ENCODE measurements at places on chromosomes 13 and 19.
A peak's percentile ranks its signal among the peaks of the same experiment; 100 is the strongest.

GRCh38 chr13:31385540-31385939, 185.8 kb downstream of the B3GLCT start:
- no peak for DNase-seq

DNA sequence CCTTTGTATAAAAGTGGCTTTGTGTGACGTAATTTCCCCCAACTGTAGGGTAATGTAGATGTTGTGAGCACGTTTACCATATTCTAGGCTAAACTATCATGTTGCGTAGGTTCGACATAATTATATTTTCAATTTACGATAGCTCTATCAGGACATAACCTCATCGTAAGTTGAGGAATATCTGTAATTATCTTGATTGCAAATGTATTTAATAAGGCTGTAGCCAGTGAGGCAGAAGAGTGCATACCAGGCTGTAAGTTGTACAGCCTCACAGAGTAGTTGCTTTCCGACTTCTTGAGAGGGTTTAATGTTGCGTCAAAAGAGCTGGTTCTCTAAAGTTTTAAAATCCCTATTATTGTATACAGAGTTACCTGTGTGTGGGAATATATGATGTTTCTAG, 839.4 kb upstream of the GPC6 start:
- DNase-seq: no peak

DNA sequence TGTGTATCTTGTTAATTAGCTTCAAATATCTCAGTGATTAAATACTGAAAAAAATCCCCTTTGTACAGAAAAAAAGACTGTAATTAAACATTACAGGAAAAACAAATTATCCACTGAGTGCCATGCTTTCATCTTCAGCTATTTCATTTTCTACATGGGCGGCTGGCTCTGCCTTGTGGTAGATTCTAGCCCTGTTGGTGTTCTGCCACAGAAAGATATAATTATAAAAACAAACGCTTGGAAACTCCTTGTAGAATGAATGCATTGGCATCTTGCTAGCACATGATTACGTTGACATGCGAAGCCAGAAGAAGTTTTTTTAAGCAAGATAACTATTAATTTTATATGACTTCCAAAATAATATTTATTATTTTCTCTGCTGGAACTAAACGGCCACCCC, 496.8 kb downstream of the MYO16 start:
- DNase-seq: no peak

- DNase-seq: peak; percentile 46
These were observed 1.2 kb downstream of the BLVRB start for GRCh38 chr19:40464059-40465024.

DNA sequence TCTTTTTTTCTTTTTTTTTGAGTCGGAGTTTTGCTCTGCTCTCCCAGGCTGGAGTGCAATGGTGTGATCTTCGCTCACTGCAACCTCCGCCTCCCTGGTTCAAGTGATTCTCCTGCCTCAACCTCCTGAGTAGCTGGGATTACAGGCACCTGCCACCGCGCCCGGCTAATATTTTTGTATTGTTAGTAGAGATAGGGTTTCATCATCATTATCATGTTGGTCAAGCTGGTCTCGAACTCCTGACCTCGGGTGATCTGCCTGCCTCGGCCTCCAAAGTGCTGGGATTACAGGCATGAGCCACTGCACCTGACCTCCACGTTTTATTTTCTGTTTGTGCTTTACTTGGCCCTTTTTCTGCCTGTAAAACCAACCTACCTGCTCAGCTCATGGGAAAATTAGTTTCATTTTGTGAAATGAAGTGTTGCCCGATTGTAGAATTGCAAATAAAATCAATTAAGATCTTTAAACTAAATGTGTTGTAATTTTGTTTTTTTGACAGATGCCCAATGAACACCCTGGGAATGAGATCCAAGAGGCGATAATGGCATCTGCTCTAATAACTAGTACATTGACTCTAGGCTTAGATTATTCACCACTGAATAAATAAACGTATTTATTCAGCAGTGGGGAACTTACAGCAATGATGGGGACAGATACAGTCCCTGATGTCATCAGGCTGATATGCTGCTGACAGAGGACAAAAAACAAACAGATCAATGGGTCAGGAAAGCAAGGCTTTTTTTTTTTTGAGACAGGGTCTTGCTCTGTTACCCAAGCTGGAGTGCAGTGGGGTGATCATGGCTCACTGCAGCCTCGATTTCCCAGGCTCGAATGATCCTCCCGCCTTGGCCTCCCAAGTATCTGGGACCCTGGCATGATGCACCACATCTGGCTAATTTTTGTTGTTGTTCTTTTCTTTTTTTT, 2.2 kb upstream of the RAB11B start:
- DNase-seq: no peak

- no peak for DNase-seq
These were observed 144.4 kb downstream of the USP12 start for GRCh38 chr13:27027086-27027667.

All from stimulated activated CD8-positive, alpha-beta memory T cell treated with anti-CD3 and anti-CD28 coated beads, Interleukin-4, amount 100 ng/mL, for 4 hours (primary cell).